ENCODE measurements at places on chromosomes 7 and 10.

DNA sequence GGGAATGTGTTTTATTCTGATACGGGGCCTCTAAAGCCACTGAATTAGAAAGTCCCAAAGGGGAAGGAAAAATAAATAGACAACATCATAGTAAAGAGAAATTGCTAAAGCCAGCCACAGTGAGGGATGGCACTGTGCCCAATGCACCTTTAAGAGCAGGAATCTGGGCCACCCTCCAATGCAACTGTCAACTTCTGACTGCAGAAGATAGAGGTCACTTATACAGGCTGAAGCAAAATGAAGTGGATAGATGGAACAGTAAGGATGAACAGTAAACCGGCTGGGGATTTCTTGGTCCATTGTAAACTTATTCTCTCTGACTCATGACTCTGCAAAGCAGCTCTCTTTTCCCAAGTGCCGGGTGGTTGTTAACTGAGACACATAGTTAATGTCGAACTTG is 54.0 kb upstream of the KCNIP2 start:
- no peak for DNase-seq

DNA sequence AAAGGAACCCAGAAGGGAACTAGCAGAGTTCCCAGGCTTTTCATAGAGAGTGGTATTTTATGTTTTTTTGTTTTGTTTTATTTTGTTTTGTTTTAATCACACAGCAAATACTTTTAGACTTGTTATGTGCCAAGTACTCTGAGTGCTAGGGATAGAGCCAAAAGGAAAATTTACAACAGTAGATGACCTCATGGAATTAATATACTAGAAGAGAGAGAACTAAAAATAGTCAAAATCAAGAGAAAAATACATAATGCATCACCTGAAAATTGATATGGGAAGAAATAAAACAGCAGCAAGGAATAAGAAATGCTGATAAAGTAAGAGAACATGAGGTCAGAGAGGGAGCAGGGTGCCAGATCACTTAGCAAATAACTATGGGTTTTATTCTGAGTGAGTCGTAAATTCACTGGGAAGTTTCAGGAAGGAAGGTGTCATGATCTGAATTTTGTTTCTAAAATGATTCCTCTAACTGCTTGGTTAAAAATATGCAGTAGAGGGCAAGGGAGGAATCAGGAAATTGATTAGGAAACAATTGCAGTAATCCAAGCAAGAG is 351.0 kb downstream of the ANKRD7 start:
- no peak for DNase-seq

GRCh38 chr7:104627516-104627915 is 299.1 kb downstream of the LHFPL3 start:
- DNase-seq, result no peak

GRCh38 chr10:46223064-46223480 is 63.7 kb upstream of the ANTXRL start:
- DNase-seq, result no peak

DNA sequence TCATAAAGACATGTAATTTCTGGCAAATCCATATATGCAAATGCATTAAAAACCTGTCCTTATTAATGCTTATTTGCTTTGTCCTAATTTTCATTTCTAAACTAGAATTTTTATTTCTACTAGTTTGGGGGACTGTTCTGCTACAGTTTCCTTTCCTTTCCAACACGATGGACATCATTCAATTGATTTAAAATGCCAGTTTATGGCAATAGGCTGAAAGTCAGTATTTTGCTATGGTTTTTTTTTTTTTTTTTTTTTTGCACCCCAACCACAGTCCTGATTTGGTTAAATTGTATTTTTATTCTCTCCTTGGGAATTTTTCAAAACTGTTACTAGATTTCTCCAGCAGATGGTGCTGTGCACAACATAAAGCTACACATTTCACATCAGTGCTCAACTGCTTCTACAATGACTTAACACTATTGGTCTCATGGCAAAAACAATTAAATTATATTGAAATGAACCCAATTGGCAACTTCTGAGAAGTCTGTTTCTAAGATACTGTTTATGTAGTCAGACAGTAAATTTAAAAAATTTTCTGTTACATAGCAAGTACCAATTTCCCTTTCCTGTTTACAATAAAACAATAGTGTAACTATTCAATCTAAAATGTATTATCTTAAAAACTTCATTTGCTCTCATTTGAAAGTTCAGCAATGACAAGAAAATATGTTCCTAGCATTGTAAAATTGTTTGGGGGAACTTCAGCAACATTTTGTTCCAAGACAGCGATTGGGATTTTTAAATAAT is 193.8 kb upstream of the CCDC6 start:
- DNase-seq, result no peak

DNA sequence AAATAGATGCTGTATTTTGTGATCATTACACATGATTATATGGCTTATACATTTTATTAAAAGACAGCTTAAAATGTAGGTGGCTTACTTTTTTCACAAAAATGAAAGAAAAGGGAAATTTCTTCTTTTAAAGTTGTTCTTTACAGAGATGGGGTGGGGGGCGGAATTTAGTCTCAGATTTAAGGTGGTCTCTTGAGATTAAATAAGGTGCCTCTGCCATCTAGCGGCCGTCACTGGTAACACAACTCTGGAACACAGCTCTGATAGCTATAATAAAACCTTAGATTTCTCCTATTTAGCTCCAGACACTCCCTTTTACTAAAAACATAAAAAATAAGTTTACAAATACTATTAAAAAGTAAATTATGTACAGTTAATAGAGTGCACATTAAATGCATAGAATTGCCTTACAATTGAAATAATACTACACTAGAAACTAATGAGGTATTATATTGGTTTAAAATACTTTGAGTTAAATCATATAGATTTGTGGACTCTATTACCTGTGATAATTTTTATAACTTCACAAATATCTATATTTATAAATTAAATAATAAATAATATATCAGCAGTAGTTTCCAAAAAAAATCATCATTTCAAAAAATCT is 210.9 kb downstream of the DGKB start:
- DNase-seq, result no peak

GRCh38 chr7:30065746-30066145 is 37.5 kb downstream of the PLEKHA8 start:
- no peak for DNase-seq

- no peak for DNase-seq
These were observed 450.0 kb downstream of the SUGCT start for GRCh38 chr7:40584667-40585433.

GRCh38 chr10:113945075-113945686 is 90.7 kb downstream of the NHLRC2 start:
- DNase-seq, result no peak

GRCh38 chr7:40843338-40843985 is 708.7 kb downstream of the SUGCT start:
- DNase-seq, result peak; percentile 8

- DNase-seq, result no peak
These were observed 22.6 kb downstream of the CSGALNACT2 start for GRCh38 chr10:43160921-43161255.

GRCh38 chr10:119025336-119025735 is 4.2 kb upstream of the NANOS1 start:
- no peak for DNase-seq

DNA sequence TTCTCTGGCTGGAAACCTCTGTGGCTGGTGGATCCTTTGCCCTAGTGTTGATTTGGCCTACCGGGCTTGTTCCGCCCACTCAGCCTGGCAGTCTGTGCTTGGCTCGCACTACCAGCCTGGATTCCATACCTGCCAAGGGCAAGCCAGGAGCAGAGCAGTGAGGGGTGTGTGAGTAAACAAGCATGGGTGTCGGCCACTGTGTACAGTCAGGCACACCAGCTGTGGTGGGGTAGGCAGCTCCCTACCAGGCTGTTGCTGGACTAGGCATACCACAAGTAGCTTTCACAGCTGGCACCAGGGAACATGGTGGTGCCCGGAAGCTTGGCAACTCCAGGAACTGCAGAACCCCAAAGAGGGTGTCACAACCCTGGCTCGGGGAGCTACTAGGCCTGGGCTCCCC is 942.9 kb upstream of the LRRN3 start:
- no peak for DNase-seq

GRCh38 chr7:19117091-19117869 is at the start of gene TWIST1:
TWIST1 (minus strand) TSS chr7:19117636; CDS start chr7:19117321, 315 bp downstream.
- DNase-seq, result peak; percentile 12

DNA sequence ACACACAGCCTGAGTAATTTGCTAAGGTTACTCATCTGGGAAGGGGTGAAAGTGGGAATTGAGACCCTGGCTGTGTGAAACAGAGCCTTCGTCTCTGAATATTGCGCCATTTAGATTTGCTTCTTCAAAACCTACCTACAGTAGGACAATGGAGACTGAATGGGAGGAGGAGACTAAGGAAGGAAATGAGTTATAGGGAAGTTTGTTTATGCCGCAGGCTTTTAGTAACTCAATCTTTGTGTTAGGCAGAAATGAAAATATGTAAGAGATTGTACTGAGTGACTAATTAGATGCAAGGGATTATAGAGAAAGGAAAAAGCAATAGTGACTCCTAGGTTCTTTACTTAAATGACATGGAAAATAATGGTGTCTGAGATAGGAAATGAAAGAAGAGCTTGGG is 80.2 kb downstream of the KCND2 start:
- no peak for DNase-seq

- no peak for DNase-seq
These were observed 210.7 kb upstream of the GNAI1 start for GRCh38 chr7:79923953-79924352.

- no peak for DNase-seq
These were observed 104.1 kb upstream of the KCNMA1 start for GRCh38 chr10:77741746-77742145.

GRCh38 chr7:75650681-75651080 is 88.1 kb downstream of the HIP1 start:
- peak; percentile 32 for DNase-seq

- DNase-seq, result no peak
These were observed 72.4 kb upstream of the LOXL4 start for GRCh38 chr10:98340261-98340939.

DNA sequence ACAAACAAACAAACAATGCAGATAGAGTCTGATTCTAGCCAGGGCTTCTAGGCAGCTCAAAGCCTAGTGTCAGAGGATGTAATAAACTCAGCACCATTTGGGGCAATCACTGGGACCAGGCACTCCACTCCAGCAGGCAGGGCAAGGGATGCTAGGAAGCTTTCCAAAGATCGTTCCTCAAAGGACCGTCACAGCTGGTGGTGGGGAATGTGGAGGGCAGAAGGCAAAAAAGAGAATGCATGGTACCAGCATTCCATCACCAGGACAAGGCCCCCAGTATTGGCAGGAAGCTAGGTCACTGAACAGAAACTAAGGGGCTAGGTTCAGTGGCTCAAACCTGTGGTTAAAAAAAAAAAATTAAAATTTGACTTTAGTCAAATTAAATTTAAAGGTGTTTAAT is 94.2 kb downstream of the CUL2 start:
- DNase-seq, result no peak

Measured in NCI-H524 (cell line).